ENCODE measurements at places on chromosomes 1 and 21.

GRCh38 chr1:175427625-175428024 is 235.0 kb upstream of the KIAA0040 start:
- no peak for DNase-seq

GRCh38 chr1:153506831-153507413 is 28.9 kb downstream of the S100A6 start:
- DNase-seq, result no peak

- DNase-seq, result no peak
These were observed 89.5 kb downstream of the ZC3H11B start for GRCh38 chr1:219523411-219523810.

DNA sequence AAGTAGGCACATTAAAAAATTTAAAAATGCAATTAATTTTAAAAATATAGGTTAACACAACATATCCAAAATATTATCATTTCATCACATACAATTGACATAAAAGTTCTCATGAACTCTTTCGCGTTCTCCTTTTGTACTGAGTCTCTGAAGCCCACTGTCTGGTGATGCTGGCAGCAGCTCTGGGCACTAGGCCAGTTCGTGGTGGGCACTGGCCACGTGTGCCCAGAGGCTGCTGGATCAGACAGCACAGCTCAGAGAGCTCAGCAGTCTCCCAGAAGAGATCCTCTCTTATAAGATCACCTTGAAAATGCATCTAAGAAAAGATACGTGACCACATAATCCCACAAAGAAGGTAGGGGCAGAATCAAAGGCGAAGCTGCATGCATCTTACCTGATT is 9.9 kb downstream of the CEP104 start:
- DNase-seq, result no peak

- DNase-seq, result no peak
These were observed 294.2 kb downstream of the KIF26B start for GRCh38 chr1:245448975-245449431.

GRCh38 chr1:169868978-169869377 is 24.7 kb downstream of the SCYL3 start:
- DNase-seq, result no peak

DNA sequence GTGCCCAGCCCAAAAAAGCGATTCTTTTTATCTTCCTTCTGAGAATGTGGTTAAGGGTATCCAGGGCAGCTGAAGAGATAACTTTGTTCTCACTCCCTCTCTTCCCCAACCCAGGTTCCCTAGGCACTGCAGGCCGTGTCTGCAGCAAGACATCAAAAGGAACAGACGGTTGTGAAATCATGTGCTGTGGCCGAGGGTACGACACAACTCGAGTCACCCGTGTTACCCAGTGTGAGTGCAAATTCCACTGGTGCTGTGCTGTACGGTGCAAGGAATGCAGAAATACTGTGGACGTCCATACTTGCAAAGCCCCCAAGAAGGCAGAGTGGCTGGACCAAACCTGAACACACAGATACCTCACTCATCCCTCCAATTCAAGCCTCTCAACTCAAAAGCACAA is 11.4 kb downstream of the WNT2B start:
- DNase-seq, result no peak

DNA sequence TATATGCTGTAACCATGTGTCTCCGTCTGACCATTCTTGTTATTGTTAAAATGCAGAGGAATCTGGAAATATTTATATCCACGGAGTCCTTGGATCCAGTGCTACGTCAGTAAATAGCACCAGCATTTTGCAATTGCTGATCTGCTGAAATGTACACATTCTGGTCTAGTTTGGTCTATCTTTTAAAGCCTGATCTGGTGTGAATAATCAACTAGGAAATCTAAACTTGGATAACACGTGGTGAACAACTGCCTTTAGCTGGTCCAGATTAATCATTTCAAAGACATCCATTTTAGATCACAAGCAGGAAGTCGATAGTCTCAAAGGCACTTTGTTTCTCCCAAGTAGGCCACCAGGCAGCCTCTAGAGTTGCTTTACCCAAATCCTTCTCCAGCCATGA is 32.6 kb downstream of the PDPN start:
- no peak for DNase-seq

DNA sequence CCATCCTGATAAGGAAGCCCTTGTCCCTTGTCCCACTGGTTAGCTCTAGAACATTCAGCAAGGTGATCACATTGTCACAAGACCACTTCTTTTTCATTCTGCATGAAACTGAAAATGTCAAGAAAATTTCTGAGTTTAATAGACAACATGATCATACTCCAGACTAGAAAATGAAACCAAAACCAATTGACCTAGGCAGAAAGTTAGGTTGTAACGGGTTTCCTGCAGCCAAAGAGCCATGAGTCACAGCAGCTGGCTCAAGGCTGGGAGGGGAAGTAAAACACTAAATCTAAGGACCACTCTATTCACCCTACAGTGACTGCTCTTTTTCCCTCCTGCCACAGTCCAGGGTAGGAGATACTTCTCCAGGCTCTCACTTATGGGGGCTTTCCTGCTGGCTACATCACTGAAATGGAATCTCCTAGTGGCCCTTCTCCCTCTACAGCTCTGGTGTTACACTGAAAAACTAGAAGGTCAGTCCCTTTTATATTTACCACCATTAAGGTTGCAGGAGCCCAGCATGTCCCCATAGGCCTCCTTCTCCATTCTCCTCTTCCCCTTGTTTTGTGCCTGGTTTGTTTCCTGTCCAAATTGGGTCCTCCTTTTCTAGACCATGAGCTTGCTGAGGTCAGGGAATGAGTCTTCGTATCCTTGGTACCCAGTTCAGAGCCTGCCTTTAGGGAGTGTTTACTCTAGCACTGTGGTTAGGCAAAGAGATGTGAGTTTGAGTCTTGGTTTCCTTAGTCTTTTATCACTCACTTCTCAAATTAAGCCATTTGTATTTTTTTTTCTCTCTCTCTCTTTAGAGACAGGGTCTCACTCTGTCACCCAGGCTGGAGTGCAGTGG is 236.5 kb upstream of the JUN start:
- DNase-seq, result no peak

- DNase-seq, result no peak
These were observed 106.3 kb downstream of the EBNA1BP2 start for GRCh38 chr1:43065616-43066399.

DNA sequence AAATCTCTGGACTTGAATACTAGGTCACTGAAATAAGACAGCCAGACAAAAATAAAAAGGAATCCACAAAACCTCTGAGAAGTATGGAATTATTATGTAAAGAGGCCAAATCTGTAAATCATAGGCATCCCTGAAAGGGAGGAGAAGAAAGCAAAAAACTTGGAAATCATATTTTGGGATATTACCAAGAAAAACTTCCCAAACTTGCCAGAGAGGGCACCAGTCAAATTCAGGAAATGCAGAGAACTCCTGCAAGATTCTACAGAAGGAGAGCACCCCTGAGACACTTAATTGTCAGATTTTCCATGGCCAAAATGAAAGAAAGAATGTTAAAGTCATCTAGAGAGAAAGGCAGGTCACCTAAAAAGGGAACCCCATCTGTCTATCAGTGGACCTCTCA is 862.3 kb upstream of the PRMT6 start:
- no peak for DNase-seq

GRCh38 chr1:4395676-4396075 is 258.7 kb upstream of the AJAP1 start:
- no peak for DNase-seq

GRCh38 chr1:181251001-181251712 is 162.7 kb downstream of the IER5 start:
- no peak for DNase-seq

DNA sequence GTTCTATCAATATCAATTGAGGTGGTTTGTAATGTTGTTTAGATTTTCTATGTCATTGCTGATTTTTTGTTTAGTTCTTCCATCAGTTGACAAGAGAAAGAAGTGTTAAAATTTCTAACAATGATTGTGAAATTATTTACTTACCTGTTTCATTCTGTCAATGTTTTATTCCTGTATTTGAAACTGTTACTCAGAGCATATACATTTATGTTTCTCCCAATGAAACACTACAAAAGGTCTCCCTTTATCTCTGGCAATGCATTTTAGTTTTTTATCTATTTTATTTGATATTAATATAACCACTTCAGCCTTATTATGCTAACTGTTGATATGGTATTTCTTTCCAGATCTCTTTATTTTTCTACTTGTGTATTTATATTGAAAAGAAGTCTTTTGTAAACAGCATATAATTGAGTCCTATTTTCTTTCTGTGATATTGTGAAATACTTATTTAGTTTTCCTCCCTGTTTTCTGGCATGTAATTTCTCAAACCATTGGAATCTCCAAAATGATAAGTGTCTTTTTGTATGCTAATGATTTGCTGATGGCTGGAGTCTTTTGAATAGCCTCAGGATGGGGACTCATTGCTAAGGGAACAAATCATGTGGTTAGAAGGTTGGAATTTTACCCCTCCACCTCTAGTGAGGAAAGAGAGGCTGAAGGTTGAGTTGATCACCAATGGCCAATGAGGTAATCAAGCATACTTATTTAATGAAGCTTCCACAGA is 122.0 kb downstream of the ADSS2 start:
- no peak for DNase-seq

DNA sequence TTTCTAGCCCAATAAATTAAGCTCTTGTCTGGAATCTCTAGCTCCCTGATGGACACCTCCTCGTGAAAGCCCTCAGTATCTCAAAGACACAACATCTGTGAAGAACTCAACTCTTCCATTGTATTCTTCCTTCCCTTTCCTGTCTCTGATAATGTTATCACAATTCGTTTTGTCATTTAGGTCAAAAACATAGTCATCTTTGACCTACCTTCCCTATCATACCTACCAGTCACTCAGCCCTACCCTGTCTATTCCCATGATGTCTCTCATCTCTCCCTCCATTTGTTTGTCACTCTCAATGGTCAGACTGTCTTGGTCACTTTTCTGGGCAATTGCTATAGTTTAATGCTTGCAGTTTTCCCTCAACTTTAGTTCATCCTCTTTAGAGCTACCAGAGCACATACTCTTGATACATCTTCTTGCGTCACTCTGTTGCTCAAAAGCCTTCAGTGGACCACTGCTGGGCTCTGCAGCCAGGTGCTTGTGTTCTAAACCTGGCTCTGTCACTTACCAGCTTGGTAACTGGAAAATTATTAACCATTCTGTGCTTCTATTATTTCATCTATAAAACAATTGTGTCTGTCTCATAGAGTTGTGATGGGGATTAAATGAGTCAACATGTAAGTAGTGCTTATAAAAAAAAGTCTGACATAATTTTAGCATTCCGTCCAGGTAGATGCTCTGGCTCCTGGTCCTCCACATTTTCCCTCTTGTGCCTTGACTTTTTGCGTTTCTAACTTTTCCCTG is 39.6 kb downstream of the DDR2 start:
- DNase-seq, result no peak

- no peak for DNase-seq
These were observed 25.3 kb downstream of the BRINP3 start for GRCh38 chr1:190452272-190452848.

GRCh38 chr1:246934765-246935164 is 3.0 kb upstream of the AHCTF1 start:
- no peak for DNase-seq

- DNase-seq, result no peak
These were observed 57.9 kb downstream of the SLC37A1 start for GRCh38 chr21:42571391-42572150.

DNA sequence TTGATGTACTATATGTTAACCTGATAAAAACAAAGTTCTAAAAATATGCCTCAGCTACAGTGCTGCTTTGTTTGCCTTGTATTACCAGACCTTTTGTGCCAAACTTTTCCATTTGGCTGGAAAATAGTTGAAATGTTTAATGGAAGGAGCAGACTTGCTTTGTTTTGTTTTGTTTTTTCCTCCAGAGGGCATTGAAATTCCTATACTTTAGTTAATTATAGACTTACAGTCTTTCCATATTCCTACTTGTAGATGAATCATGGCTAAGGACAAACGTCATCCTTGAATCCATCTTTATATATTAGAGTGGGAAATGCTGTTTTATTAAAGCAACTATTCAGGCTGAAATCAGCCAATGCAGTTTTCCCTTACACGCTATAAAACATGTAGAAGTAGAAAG is 6.7 kb downstream of the CAP1 start:
- DNase-seq, result no peak

DNA sequence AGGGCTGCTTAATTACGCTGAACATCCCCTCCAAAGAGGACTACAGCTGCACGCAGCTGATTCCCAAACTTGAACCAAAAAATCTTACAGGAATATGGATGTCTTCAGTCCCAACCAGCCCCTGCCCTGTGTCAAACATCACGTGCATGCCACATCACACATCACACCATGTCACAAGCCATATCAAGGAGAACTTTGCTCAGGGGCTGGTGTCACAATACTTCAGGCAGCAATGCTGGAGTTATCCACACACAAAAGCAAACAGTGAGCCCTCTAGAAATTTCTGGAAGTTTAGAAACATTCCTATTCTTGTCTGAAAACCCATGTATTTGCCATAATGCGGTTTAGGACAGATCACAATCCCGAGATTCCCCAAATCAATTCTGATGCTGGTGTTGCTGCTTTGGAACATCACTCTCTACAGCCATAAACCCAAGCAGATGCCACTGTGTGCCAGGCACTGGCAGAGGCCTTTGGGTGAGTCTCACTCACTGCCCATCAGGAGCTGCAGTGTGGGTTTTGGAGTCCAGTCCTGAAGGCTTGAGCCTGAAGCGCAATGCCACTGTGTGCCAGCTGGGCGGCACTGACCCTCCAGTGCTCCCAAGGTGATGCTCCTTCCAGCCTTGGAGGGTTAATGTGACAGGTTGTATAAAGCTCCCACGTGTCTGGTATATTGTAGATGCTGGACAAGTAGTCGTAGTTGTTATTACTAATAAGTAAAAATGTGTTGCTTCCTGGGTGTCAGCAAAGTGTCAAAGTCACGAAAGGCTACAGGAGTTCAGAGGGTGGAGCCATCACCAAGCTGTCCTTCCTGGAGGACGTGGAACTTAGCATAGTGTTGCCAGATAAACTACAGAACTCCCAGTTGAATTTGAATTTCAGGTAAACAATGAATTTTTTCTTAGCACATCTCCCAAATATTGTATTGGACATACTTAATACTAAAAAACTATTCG is 20.1 kb upstream of the EFNA1 start:
- no peak for DNase-seq

GRCh38 chr1:101257500-101258325 is 20.9 kb downstream of the S1PR1 start:
- DNase-seq, result no peak

DNA sequence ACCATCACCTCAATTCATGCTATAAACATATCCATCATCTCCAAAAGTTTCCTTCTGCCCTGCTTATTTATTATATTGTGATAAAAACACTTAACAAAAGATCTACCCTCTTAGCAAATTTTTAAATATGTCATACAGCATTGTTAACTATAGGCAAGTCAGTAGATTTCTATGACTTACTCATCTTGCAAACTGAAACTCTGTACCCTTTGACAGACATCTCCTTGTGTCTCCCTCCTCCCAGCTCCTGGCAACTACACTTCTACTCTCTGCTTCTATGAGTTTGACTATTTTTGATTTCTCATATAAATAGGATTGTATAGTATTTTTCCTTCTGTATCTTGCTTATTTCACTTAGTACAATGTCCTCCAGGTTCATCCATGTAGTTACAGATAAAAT is 174.8 kb downstream of the TNFSF18 start:
- DNase-seq, result no peak

DNA sequence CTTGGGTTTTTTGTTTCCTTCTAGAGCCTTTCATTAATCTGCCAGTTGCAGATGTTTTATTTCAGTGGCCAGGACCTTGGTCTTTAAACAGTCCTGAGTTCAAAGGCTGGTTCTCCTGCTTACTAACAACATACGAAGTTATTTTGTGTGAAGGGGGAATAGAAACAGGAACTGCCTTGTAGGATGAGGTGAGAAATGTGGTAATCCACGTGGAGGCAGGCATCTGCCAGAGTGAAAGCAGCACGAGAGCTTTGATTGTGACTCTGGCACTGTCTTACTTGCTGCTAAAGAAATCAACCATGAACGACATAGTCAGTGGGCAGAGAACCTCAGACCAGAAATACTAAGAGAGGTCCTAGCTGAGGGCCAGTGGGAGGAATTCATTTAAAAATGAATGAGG is 30.4 kb downstream of the TMEM63A start:
- DNase-seq, result no peak

Measured in nucleus accumbens (tissue), 56 donors.